ENCODE measurements at places on chromosomes 3 and 15.

DNA sequence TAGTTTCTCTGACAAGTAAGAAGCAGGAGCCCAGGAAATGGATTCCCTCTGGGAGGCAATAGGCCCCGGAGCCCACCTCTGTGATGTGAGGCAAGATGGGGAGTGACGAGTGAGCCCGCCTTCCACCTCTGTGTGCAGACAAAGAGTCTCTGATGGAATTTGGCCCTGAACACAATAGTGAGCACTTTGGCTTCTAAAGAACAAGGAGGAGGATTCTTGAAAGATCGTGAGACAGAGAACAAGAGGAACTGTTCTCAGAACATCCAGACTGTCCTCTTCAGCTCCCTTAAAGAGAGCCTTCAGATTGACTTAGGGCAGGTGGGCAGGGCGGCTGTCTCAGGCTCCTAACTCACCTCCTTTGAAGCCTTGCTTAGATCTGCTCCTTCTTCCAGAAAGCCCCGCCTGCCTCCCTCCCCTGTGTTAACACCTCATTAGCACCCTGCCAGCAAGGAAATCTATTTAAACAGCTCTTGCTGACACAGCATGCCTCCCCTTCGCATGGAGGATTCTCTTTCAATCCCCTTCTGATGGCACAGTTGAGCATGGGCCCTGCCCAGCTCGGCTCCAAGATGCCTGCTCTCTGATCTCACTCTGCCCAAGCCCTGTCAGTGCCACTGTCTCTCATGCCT, 430.3 kb downstream of the NTRK3 start:
- DNase-seq: no peak

- DNase-seq: no peak
Observed at GRCh38 chr3:126103121-126104027, 19.4 kb upstream of the SLC41A3 start.

- no peak for DNase-seq
Observed at GRCh38 chr3:30954426-30954825, 60.0 kb upstream of the GADL1 start.

- DNase-seq: no peak
Observed at GRCh38 chr15:77251662-77252061, 168.2 kb downstream of the PEAK1 start.

DNA sequence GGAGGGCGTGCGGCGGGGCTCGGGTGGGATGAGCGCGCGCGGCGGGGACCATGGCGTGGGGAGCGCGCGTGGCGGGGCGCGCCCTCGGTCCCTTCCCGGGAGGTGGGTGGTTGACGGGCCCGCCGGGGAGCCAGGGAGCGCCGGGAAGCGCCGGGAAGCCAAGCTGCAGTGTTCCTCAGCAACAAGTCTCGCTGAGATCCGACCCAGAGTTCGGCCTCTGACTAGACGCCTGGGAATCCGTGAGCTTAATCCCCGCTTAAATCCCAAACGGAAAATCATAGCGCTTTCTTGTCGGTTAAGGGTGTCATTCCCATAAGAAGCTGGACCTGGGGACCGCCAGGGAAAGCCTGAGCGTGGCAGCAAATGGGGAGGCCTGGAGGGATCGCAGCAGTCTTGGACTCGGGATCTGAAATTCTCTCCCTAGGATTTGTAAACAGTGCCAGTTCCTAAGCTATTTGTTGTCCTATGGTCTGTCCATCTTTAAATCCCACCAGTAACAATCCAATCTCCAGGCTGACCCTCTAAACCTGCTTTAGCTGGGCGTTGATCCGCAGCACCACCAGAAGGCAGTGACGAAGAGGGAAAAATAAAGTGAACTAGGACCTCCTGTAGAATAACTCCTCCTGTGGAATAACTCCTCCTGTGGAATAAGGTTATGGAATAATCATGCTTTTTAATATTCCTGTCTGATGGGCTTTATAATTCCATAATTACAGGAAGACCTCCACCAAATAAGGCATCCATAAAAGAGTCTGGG, 570 bp upstream of the NEDD4 start:
- no peak for DNase-seq

- no peak for DNase-seq
Observed at GRCh38 chr3:141291559-141292355, 60.1 kb downstream of the PXYLP1 start.

- no peak for DNase-seq
Observed at GRCh38 chr3:4061783-4062360, 241.3 kb upstream of the SETMAR start.

DNA sequence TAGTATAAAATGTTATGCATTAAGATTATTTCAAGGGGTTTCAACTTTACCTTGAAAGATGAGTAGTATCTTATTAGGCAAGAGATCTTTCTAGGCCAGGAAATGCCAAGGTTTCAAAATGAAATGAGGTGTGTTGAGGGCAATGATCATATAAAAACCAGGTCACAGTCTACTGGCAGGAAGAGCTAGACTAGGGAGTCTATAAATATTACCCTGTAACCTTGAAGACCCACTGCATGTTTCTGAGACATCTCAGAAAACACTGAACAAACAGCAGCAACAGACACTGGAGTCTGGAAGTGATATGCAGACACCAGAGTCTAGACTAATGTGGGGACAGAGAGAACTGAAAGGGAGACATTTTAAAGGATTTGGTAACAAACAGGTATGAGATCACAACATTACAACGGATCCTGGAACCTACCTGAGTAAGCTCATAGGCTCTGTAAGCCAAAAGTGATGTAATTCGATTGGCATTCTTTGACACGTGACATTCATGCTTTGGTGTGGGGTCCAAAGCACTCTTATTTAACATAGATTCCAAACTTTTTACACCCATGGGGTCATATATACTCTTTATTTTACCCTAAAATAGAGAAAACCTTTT, 15.0 kb downstream of the TASOR start:
- no peak for DNase-seq

DNA sequence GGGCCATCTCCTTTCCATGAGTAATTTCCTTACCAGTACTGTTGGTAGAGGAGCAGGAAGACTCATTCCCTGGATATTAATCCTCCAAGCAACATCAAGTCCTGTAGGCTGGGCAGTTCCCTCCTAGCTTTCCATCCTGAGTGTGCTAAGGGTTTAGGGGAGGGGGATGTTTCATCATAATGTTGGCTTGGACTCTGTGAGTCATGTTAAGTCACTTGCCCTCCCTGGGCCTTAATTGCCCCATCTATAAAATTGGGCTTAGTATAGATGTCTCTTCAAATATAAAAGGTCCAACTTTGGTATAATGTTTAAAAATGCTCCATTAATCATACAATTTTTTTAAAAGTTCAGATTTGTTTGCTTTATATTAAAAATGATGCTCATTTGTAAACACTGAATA, 52.7 kb downstream of the TLE3 start:
- no peak for DNase-seq

- no peak for DNase-seq
Observed at GRCh38 chr3:184366619-184367289, 5.2 kb downstream of the POLR2H start.

DNA sequence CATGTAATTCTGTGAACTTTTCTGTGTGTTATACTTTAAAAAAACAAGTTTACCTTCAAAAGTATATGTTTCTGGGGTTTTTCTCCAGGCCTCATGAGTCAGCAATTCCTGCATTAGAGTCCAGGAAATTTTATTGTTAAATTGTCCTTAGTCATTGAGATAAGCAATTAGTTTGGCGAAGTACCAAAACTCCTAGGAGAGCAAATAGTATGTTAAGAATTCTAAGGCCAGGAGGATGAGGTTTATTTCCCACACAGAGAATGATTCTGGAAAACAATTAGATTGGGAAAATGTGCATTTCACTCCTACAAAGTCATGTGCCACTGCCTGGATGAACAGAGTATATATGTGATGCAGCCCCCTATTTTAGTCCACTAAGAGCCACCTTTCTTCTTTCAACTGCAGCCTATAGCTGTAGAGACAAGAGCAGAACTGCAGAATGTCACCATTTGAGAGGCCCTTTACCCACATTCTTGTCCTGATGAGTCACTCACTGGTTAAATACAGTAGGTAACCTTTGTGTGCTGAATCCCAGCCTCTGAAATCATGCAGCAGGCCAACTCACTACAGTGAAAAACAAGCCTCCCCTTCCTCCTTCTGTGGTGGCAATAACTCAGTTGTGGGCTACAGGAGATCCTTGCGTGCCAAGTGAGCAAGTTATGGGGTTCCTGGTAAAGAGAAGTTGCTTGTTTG, 452.8 kb upstream of the THBS1 start:
- no peak for DNase-seq

- no peak for DNase-seq
Observed at GRCh38 chr15:90929246-90930019, 2.9 kb downstream of the HDDC3 start.

GRCh38 chr15:77526595-77527163, 106.0 kb downstream of the HMG20A start:
- no peak for DNase-seq

GRCh38 chr3:3618623-3619022, 180.6 kb upstream of the LRRN1 start:
- DNase-seq: no peak

DNA sequence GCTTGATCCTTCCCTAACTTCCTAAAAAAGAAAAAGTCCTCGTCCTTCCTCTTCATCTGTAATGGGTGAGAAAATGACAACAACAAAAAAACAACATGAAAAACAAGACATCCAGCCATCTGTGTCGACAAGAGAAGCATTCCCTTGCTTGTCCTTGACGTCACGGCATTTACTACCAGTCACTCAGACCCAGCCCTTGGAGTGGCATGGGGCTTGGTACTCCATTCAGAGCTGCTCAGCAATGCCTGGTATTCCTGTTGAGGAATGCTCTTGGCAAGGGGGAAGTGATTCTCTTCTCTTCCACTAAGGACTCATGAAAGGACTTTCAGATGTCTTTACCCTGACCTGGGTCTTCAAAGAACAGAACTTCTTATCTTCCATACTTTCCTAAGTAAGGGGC, 339.7 kb upstream of the RASGRP1 start:
- no peak for DNase-seq

DNA sequence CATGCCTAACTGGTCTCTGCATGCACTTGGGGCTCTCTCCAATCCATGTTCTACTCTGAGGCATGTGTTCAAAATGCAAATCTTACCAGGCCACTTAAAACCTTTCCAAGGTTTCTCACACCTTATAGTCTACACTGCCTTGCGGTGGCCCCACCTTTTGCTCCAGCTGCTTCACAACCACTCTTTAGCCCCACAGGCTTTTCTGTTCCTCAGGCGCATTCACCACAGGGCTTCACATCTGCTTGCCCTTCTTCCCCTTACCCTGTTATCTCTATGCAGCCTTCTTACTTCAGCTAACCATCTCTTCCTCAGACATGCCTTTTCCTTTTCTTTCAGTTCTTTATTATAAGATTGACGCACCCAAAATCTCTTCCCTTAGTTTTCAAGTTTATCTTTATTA, 37.8 kb downstream of the MINDY4B start:
- DNase-seq: no peak

DNA sequence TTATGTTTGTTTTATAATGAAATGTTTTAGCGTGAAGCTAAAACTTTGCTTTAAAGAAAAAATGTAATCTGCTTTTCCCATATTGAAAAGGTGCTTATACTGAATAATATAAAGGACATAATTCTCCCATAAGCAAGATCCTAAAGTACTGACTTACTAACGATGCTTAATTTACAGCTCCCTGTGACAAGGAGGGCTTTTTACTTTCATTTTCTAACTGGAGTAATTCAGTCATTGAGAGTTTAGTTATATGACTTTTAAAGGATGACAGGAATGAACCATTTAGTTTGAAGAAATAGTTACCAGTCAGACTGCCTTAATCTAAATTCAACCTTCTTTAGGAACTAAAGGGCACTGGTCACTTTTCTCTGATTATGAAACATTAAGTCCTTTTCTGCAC, 19.3 kb upstream of the ZPLD1 start:
- DNase-seq: no peak

DNA sequence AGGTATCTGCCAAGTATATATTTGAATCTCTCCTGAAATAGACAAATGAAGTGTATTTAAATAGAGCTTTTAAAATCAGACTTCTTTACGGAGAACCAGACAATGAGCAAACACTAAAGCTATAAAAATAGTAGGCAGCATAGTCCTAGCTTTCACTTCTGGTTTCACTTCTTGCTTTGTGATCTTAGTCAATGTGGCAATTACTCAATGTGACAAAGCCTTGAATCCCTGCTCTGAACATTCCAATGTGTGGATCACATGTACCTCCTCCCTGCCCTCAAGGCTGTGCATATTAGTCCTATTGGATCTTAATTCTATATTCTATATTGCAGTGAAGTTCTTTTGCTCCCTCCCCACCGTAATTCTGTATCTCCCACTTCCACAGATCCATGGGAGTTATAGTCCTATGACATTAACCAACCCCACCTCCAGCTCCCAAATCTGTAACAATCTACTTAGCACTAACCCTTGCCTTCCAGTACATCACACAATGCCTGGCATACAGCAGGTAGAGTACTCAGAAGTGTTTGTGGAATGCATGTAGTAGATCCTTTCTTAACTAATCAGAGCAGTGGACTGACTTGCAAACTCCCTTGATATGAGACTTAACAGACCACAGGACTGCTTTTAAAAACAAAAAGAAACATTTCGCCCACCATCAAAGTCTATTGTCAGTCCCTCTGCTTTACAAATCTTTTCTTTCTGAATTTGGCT, 24.3 kb upstream of the CP start:
- DNase-seq: no peak

DNA sequence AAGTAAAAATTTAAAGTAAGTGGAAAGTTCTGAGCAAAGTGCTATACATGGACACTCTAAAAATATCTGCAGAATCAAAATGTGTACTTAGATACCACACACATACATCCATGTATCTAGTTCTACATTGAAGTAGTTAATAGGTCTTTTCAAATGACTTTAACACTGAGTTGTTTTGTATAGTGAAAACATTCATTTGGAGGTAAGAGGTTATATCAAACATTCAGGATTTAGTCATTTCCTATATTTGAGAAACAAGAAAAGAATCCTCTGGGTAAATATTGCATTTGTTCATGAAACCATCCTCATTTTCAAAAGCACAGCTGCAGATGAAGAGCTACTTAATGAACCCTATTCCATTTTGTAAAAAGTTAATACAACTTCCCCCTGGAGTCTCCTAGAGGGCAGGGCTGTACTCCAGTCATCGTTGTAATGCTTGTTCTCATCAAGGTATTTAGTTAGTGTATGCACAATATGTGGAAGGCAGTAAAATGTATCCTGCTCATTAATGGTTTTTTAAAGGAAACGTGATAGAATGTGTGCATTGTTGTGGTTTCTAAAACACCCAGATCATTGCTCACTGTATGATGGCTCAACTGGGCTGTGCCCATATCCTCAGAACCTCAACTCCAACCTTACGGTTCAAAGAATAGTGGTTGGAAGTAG, 26.2 kb downstream of the ARPP21 start:
- no peak for DNase-seq

- no peak for DNase-seq
Observed at GRCh38 chr3:64144241-64144900, 80.9 kb downstream of the PRICKLE2 start.
